ENCODE measurements at places on chromosomes 7 and 10.

DNA sequence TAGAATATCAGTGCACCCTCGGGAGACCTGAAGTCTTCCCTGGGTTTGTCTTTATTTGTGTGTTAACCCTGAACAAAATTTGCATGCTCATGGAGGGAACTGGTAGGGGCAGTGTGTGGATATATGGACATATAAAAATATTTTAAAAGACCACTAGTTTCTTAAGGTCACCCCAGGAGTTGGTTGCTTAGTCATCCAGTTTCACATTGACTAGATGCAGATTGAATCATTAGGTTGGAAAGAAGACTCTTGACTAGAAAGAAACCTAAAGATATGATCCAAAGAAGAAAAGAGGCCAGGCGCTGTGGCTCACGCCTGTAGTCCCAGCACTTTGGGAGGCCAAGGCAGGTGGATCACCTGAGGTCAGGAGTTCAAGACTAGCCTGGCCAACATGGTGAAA, 137.1 kb downstream of the KAT6B start:
- DNase-seq = no peak

- no peak for DNase-seq
Observed at GRCh38 chr10:104683567-104683966, 42.5 kb downstream of the SORCS3 start.

DNA sequence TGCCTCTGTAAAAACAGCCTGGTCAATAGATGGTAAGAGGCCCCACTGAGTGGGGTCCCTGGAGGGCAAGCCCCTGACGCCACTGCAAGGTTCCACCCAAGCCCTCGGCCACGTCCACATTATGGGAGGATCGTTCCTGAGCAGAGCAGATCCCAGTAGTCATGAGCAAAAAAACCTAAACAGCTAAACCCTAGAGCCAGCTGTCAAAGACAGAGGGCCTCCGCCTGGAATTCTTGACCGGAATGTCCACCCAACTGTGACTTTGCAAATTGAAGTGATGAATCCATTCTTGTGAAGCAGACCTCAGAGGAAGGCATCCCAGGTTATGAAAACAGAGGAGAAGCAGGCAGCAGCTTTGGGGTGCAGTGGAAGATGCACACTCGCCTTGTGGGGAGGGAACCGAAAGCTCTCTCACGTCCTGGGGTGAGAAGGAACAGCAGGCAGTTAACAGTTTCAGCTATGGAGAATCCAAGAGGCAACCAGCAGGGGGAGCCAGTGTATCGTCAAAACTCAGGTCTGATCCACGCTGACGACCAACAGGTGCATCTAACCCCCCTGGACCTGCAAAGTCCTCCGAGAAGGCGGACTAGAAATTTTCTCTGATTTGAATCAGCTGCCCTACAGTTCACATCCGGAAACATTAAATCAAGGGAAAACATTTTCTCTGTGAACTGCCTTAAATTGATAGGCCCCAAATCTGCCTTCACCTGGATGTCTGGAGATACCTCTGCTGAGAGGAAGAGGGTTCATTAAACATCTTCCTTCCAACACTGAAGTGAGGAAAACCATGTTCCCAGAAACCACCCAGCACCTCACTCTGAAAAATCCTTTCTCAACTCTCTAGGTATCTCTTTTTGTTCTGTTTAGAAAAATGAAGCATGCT, 139.1 kb upstream of the PFKP start:
- peak; percentile 91 for DNase-seq

DNA sequence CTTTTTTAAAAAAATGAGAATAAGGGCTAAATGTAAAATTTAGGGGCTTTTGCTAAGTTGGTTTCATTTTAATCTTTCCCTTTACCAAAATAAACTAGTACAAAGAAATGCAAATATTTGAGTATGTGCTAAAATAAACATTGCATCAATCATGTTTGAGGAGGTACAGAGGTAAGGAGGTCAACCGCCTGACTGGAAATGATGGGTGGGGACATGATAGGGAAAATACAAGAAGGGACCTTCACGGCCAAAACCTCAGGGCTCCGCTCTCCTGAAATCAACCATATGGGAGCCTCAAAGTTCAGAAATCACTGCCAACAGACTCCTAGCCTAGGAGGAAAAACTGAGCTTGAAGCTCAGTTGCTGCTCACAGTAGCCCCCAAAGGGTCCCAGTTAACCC, 207.6 kb downstream of the AHR start:
- DNase-seq = no peak

DNA sequence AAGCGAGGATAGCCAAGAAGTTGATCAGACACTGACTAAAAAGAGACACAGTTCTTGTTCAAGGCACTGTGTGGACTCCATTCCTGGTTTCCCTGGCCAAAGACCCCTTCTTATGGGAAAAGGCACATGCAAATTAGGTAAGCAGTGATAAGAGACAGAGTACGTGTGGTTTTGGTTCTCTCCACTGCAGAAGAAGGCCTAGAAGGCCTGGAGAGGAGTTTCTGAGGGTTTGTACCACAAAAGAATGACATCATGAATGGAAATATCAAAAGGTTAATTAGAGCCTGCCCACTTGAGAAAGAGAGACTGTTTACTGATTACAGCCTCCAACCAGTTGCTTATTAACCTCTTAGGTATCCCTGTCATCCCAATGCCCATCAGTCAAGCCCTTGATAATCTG, 137.5 kb downstream of the ZNF365 start:
- no peak for DNase-seq

- no peak for DNase-seq
Observed at GRCh38 chr7:70846208-70846607, 285.7 kb upstream of the GALNT17 start.

DNA sequence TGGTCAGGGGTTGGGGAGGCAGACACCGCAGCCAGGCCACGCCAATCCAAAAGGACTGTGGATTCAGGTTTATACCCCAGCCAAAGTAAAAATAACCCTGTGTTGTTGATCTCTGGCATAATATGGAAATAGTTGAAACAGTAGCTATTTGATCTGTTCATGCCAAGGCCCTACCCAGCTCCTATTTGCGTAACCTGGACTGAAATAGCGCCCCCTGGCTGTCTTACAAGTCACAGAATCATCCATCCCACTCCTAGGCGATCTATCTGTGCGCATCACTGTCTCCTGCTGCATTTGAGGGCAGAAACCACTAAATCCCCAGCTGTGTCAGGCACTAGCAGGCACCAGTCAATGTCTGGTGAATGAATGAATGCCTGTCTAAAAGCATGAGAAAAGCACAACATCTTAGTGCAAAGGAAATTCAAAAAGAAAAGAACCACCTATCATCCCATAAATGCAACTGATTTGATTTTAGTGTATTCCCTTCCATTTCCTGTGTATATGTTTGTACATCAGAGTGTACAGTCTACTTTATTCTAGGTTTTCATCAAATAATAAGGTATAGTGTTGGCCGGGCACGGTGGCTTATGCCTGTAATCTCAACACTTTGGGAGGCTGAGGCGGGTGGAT, 160.0 kb downstream of the SLIT1 start:
- DNase-seq = peak; percentile 83

DNA sequence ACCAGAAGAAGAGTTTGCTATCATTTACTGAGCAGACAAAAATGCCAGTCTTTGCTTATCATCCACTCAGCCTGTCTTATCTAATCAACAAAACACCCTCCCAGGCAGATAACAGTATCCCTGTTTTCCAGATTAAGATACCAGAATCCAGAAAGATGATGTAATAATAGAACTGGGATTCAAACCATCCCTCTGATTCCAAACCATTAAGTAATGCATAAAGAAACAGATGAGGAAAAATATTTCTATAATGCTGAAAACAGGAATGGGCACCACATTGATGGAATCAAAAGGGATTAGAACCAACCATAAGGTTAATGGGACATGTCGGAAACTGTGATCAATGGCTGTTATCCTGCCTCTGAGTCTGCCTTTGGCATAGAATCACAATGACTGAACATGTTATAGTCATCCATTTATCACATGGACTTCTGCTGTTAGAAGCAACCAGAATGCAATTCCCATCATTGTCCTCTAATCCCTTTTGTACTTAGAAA, 92.1 kb upstream of the RSU1 start:
- no peak for DNase-seq

- no peak for DNase-seq
Observed at GRCh38 chr10:44983066-44983894, 4.7 kb upstream of the DEPP1 start.

- no peak for DNase-seq
Observed at GRCh38 chr7:12670000-12670729, 17.3 kb upstream of the ARL4A start.

All from H7 (cell line).